D721Med (cell line): ENCODE measurements at places on chromosomes 4 and X.

DNA sequence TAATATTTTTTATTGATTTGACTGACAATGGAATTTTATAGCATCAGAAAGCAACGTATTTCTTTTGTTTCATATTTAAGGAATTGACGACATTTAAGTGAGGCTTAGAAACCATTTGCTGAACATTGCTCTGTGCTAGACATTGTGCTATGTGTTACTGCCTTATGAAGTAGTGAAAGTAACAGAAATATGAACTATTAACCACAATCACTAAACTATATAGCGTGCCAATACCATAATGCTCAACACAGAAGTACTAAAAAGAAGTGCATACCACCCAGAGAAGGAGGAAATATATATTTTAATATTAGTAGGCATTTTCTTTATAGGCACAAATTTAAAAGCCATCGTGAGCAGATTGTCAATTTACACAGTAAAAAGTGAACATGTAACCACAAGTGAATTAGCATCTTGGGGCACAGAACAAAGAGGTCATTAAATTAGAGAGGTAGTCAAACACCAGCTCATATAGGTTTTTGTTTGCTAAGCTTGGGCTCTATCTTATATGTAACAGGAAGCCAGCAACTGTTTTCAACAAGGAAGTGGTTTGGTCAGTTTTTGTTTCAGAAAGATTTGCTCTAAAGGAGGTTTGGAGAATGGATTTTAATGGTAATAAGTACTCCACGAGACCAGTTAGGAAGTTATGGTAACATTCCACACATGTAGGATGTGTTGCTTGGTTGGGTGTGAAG, 270.7 kb downstream of the GRXCR1 start:
- DNase-seq, result no peak

- no peak for DNase-seq
Measured at GRCh38 chrX:22628275-22628674, 355.6 kb downstream of the CBLL2 start.

DNA sequence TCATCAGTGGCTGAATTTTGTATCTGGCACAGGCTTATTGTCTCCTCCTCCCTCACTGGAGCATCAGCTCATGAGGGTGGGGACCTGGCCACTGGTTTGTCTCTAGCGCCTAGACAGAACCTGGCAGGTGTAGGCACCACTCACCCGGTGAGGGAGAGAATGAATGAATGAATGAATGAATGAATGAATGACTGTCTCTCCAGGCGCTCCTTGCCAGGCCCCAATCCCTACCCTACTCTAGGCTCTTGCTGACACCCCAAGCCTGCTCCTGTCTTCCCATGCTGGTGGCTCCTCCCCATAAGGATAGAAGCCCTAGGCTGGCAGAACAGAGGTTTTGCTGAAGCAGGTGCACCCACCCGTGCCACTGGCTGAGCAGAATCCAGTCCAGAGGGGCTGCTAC, 41.3 kb upstream of the GRPEL1 start:
- no peak for DNase-seq

DNA sequence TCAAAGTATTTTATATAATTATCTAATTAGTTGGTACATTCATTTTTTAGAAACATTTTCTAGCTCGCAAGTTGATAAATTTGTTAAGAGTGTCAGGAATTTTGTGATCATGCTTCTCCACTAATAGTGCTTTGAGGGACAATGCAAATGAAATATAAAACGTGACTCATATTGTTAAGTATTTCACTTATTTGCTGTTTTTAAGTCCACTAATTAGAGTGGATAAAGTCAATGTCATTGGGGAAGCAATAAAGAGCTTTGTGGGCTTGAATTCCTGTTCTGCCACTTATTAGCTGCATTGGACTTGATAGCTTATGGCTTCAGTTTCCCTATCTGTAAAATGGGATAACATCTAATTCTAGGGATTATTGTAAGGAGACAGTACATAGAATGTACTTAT, 26.5 kb upstream of the ANAPC4 start:
- DNase-seq, result no peak

GRCh38 chr4:112651641-112652040, 14.7 kb downstream of the LARP7 start:
- no peak for DNase-seq

GRCh38 chr4:74018771-74019170, 19.7 kb downstream of the CXCL3 start:
- no peak for DNase-seq

DNA sequence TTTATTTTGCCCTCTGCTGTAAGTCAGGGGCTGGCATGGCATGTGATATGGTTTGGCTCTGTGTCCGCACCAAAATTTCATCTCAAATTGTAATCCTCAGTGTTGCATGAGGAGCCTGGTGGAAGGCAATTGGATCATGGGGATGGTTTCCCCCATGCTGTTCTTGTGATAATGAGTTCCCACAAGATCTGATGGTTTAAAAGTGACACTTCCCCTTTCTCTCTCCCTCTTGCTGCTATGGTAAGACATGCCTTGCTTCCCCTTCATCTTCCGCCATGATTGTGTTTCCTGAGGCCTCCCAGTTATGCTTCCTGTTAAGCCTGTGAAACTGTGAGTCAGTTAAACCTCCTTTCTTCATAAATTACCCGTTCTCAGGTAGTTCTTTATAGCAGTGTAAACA, 72.0 kb upstream of the MSX1 start:
- DNase-seq, result no peak

- DNase-seq, result no peak
Measured at GRCh38 chr4:99961711-99962110, 11.6 kb upstream of the H2AZ1 start.

- DNase-seq, result no peak
Measured at GRCh38 chrX:9542761-9543111, 77.9 kb downstream of the TBL1X start.

DNA sequence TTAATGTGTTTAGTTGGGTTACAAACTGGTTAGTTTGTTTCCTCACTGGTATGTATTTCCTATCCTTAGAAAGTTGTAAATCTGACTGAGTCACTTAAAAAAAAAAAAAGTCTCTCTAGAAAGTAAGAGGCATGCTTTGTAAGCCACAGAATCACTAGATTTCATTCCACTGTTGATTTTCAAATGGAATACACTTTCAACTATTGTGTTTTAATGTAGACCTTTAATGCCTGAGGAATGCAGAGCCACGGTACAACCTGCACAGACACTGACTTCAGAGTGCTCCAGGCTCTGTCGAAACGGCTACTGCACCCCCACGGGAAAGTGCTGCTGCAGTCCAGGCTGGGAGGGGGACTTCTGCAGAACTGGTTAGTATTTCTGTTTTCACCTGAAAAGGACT, 88.6 kb downstream of the HHIP start:
- no peak for DNase-seq

DNA sequence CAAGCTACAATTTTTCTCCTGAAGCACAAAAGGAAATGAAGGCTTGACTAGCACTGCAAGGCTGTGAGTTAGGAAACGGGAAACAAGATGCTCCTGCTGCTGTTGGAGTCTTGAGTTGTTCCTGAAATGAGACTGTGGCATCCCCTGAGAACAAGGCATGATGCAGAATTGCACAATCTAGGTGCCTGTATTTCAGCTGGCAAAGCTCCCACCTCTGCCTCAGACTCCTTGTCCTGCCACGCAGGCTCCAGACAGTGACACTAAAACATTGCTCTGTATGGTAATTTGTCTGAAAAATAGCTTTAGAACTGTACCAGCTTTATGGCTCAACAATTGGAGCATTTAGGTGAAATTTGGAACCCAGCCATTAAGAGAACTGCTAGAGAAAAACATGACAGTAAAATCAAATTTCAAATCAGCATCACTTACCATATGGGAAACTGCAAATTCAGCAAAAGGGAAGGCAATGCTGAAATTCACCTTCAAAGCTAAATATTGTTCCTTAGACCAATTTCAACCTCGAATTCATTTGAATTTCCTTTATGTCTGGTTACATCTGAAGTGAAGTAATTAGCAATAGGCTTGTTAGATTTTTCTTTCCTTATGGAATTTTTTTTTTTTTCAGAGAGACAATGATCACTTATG, 103.4 kb downstream of the MFAP3L start:
- no peak for DNase-seq

DNA sequence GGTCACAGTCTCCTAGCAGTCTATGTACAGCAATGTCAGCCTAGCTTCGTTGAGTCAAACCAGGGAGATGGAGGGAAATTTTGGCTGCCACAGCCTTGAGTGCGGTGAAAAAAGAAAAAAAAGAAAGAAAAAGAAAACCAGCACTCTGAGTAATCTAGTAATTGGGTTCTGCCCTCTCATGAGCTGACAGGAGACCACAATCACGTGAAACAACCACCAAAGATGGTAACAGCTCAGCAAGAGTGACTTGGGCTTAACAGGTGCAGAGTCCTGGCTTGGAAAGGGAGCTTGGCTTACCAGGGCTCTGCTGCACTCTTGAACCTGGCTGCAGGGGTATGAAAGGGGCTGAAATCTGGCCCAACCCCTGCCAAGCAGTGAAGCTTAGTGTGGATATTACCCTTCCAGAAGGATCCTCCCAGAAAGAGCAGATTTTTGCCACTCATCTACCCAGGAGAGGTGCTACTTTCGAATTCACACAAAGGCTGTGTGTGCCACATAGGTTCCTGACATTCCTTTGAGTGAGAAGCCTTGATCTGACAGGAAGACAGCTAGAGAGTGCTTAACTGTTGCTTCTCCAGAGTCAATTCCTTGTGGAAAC, 350.3 kb downstream of the PTTG2 start:
- no peak for DNase-seq

DNA sequence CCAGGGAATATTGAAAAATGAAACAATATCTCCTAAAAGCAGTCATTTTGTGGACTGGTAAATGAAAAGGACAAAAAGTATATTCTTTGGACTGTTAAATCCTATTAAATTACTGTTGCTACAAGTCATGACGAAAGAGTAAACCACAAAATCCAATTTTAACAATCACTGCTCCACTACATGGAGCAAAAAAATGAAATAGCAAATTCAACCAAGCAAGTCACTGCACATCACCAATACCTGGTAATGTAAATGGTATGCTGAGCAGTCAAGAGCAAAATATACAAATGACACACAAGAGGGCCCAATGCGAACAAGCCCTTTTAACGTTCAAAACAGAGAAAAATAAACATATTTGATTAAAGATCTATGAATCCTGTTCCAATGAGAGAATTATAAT, 126.2 kb downstream of the KLHL13 start:
- no peak for DNase-seq

GRCh38 chr4:531721-532565, 32.9 kb downstream of the PIGG start:
- no peak for DNase-seq

DNA sequence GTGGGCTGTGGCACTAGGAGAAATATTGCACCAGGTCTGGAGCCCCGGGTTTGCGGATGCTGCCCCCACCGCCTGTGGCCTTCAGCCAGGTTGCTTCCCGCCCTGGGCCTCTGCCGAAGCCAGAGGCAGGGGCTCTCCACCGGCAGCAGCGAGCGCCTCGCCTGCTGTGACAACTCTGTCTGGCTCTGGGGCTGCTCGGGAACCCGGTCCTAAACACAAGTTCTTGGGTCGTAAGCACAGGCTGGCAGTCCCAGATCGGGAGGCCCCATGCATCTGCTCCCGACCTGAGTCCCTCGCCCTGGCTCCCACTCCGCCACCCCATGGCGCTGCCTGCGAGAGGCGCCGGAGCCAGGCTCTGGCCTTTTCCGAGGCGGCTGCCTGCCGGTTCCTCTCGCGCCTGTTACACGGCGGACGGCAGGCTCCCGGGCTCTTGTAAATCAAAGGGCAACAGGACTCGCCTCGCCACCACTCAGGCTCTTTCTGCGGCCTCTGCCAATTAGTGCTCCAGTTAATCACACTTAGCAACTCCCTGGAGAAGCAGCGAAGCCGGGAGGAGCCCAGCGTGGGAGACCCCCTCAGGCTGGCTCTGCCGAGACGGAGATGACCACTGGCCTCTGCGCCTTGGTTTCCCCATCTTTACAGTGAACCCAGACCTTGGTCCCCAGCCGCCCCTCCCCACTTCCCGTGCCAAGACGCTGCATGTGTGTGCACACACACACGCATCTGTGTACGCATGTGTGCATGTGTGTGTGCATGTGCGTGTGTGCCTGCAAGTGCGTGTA, 109.2 kb downstream of the DCTD start:
- DNase-seq, result no peak

GRCh38 chr4:59537246-59537886, 1662.8 kb upstream of the ADGRL3 start:
- DNase-seq, result no peak

GRCh38 chr4:8404791-8405515, 35.6 kb downstream of the ACOX3 start:
- no peak for DNase-seq

DNA sequence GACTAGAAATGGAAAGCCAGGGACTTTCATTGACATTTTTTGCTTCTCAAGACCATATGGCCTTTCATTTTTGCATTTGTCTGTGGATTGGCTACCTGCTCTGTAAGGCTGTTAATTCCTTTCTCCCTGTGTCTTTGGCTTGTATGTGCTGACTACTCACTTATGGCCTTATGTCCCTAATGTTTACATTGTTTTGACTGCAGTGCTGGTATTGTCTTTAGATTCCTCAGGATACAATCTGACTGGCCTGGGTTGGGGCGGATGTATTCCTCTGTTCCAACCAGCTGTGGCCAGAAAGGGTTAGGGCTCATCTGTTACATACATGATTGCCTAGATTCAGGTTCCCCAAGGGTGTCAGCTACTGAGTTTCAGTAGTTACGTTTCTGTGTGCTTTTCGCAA, 108.1 kb downstream of the RAPGEF2 start:
- no peak for DNase-seq

- no peak for DNase-seq
Measured at GRCh38 chrX:107673933-107674479, 45.7 kb downstream of the PRPS1 start.

DNA sequence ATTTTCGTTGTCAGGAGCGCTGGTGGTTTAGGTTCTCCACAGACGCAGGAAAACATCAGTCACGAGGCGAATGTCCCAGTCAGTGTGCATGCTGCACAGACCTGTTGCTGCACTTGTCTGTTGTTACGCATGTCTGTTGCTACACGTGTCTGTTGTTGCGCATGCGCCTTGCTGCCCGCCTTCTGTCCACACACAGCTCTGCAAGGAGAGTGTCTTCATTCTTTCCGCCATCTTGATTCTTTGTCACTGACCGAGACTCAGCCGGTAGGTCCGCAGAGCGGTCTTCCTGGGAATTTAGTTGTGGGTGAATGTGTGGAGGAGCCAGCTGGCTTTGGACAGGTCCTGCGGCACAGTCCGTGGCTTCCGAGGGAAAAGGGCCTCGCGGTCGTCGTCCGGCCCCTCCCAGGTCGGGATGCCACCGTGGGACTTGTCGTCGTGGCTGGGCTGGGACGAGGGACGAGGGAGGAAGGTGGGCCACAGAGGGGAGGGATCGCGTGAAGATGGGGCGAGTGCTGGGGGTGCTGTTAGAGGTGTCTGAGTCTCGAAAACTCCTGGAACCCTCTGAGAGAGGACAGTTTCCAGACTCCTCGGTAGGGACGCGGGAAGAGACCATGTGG, at the start of gene PAGE2B:
PAGE2B (plus strand) TSS at position 180 of the 617 bp plus-strand sequence. CDS start 1,012 bp downstream, outside the sequence.
- no peak for DNase-seq

GRCh38 chr4:177006331-177006730, 213.6 kb upstream of the VEGFC start:
- no peak for DNase-seq

- no peak for DNase-seq
Measured at GRCh38 chrX:103529550-103529949, 10.3 kb upstream of the RAB40A start.

GRCh38 chr4:43089730-43090129, 197.2 kb downstream of the GRXCR1 start:
- DNase-seq, result no peak
